ENCODE measurements at places on chromosomes 1 and 21.

DNA sequence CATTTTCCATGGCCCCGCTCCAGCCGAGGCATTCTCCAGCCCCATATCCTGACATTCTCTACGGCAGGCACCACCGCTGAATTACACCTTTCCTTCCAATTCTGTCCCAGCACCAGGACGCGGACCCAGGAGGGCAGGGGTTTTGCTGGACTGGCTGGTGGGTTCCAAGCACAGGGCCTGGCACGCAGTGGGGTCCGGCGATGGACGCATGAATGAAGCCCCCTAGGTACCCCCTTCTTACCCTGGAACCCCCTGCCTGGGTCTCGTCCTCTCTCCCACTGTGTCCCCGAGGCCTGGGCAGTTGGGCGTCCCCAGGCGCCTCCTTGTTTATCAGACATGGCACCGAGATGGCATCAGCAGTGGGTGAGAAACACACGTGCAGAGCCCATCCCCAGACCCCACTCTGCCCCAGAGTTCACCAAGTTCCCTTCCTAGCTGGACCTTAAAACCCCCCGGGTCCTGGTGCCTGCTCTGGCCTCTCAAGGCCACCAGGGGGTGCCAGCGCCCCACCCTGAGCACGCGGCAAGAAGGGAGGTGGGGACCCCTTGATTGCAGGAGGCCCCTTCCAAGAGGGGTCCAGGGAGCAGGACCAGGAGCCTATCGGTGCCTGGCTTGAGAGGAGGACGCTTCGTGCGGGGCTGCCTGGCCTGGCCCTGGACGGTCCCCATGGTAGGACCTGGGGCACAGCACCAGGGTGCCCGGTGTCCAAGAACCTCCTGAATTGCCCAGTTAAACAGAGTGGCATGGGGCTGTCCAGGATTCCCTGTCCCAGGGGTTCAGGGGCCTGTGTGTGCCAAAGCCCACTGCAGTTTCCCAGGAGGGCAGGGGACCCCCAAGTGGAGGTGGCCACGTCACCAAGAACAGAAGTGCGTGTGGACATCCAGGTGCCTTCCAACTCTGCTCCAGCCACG is 46.1 kb downstream of the MEGF6 start:
- no peak for DNase-seq

GRCh38 chr1:23483321-23484252 is at the start of gene ASAP3:
Gene ASAP3, minus strand, starts transcription at chr1:23484179. Its CDS starts 46 bp downstream, at chr1:23484133.
- DNase-seq, result peak; percentile 88

GRCh38 chr1:170460001-170460400 is 72.0 kb upstream of the GORAB start:
- DNase-seq, result no peak

DNA sequence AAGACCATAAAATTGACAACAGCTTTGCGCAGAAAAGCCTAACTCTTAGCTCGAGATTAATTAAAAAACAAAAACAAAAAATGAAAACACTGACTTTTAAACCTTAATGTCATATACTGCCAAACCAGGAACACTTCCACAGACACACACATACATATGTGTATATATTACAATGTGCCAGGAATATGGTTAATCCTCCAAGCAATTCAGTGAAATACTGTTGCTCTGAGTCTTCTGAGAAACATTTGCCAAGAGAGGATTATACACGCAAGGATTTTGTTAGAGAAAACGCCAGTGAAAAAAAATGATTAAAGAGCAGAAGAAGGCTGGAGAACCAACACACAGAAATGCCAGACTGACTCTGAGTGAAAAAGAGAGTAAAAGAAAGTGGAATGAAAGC is 116.7 kb upstream of the CHRM3 start:
- DNase-seq, result no peak

- no peak for DNase-seq
Measured at GRCh38 chr1:27878039-27878438, 5.7 kb downstream of the THEMIS2 start.

- DNase-seq, result no peak
Measured at GRCh38 chr1:185062710-185063370, 17.5 kb downstream of the RNF2 start.

DNA sequence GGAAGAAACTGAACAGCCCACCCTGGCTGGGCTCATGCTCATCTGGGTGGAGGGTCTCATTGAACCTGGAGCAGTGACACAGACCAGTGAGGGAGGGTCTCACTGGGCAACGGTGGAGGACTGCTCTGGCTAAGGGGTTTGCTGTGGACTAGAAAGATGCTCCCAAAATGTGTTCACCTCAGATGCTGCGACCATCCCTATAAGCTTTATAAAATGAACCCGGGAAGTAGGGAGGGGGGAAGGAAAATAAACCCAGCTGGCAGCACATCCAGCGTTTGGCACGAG is 34.5 kb upstream of the LBR start:
- no peak for DNase-seq

Measured in left forelimb (tissue), 1 donor.